ENCODE measurements at places on chromosomes 6 and 20.

DNA sequence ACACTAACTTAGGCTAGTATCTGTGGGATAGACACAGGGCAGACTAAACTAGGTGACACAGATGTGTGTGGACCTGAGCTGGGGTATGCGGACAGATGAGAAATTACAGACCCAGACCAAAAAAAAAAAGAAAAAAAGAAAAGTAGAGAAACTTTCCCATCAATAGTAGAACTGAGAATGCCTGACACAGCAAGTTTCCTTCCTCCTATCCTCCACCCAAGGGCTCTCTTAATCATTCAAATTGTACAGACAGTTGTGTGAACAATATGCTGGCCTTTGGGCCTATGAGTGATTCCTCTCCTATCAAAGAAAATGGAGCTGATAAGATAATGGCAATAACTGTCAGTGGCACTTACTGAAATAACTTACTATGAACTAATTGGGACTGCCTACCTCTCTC is 226.7 kb upstream of the PRDM1 start:
- H3K4me3 ChIP-seq = no peak overlapping the region
- H3K36me3 ChIP-seq = no peaks in the 10 kb centered on the region
- no peak for DNase-seq
- H3K4me1 ChIP-seq = no peaks in the 10 kb centered on the region
- H3K27ac ChIP-seq = no peak overlapping the region
- H3K27me3 ChIP-seq = no peaks in the 10 kb centered on the region

GRCh38 chr6:153960281-153960680 is 78.8 kb upstream of the OPRM1 start:
- peak; percentile 38 for DNase-seq
- peaks cover 3% of the 10 kb centered on the region for H3K4me1 ChIP-seq
- H3K27me3 ChIP-seq = no peaks in the 10 kb centered on the region
- no peak overlapping the region for H3K27ac ChIP-seq
- H3K4me3 ChIP-seq = peak overlapping the region; percentile 69
- H3K36me3 ChIP-seq = no peaks in the 10 kb centered on the region

- DNase-seq = no peak
- no peaks in the 10 kb centered on the region for H3K27me3 ChIP-seq
- no peak overlapping the region for H3K27ac ChIP-seq
- no peaks in the 10 kb centered on the region for H3K4me1 ChIP-seq
- H3K36me3 ChIP-seq = no peaks in the 10 kb centered on the region
- no peak overlapping the region for H3K4me3 ChIP-seq
Measured at GRCh38 chr6:147999001-147999540, 343.6 kb upstream of the SASH1 start.

- no peaks in the 10 kb centered on the region for H3K36me3 ChIP-seq
- no peaks in the 10 kb centered on the region for H3K4me1 ChIP-seq
- DNase-seq = no peak
- no peak overlapping the region for H3K27ac ChIP-seq
Measured at GRCh38 chr20:13684566-13685222, 46.0 kb upstream of the TASP1 start.

DNA sequence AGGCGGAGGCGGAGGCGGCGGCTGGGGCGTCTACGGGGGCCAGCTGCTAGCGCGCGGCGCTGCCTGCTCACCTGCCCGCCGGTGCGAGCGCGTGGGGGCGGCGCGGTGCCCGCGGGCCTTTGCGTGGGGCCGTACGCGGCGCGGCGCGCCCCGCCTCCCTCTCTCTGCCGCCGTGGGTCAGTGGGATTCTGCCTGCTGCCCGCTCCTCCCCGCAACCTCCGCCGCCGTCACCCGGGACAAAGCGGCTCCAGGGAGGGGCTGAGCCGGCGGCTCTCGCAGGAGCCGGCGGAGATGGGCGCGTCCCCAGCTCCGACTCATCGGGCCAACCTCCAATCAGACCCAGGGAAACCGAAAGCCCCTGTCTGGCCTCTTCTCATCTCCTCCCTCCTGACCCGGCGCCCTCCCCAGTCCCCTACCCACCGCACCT is at the start of gene RCAN2:
Gene RCAN2, minus strand, starts transcription at position 249 of the 427 bp plus-strand sequence.
- no peaks in the 10 kb centered on the region for H3K36me3 ChIP-seq
- DNase-seq = peak; percentile 61
- peaks cover 9% of the 10 kb centered on the region for H3K4me1 ChIP-seq
- no peaks in the 10 kb centered on the region for H3K27me3 ChIP-seq
- no peak within 1 kb of the TSS for H3K27ac ChIP-seq
- peak within 1 kb of the TSS; percentile 84 for H3K4me3 ChIP-seq
